ENCODE measurements at places on chromosomes 16 and 17. TPM values are rescaled to one million over a fixed set of nuclear protein-coding genes. Genes with fewer than 3 reads are reported as not detected.

The MYH13 gene
- total RNA-seq: not detected

The DCTPP1 gene
- total RNA-seq: 16.2 TPM

The SERPINF2 gene
- 0.11 TPM for total RNA-seq

The MPV17L gene
- 5.1 TPM for total RNA-seq

The EVI2B gene
- total RNA-seq: 1.4 TPM
